ENCODE measurements at places on chromosomes 4 and X. TPM values are rescaled to one million over a fixed set of nuclear protein-coding genes. Genes with fewer than 3 reads are reported as not detected.

The SMIM43 gene
- 14.8 TPM for total RNA-seq

The MUC7 gene
- total RNA-seq = not detected

The MAGEA2B gene
- total RNA-seq = not detected

The TMPRSS11F gene
- total RNA-seq = not detected

The CXCL10 gene
- under 0.01 TPM for total RNA-seq

The TCEAL5 gene
- not detected for total RNA-seq

The ARHGAP10 gene
- 41.0 TPM for total RNA-seq

The TRAM1L1 gene
- total RNA-seq = 3.3 TPM

The NRK gene
- 0.47 TPM for total RNA-seq

The FAM241A gene
- total RNA-seq = 0.69 TPM

The FAM149A gene
- 5.7 TPM for total RNA-seq

The CENPE gene
- 0.52 TPM for total RNA-seq

The BBS7 gene
- total RNA-seq = 19.9 TPM

The ABCE1 gene
- 51.4 TPM for total RNA-seq

The MAGEB17 gene
- total RNA-seq = 0.09 TPM

The TMEM31 gene
- not detected for total RNA-seq

The GIMD1 gene
- total RNA-seq = not detected

The RPS6KA6 gene
- 3.9 TPM for total RNA-seq

The LRIT3 gene
- total RNA-seq = under 0.01 TPM

The BEX5 gene
- not detected for total RNA-seq

The KLHL13 gene
- 21.1 TPM for total RNA-seq

The ING2 gene
- total RNA-seq = 11.6 TPM

The RAB9B gene
- 1.1 TPM for total RNA-seq

The LCORL gene
- total RNA-seq = 6.7 TPM

The FRAS1 gene
- 0.26 TPM for total RNA-seq

The OTUD6A gene
- not detected for total RNA-seq

The ZNF81 gene
- total RNA-seq = 3.5 TPM

The FRMD7 gene
- total RNA-seq = under 0.01 TPM

The SSX4B gene
- not detected for total RNA-seq

The SLITRK2 gene
- not detected for total RNA-seq

The NHS gene
- 2.0 TPM for total RNA-seq

The CUL4B gene
- 32.2 TPM for total RNA-seq

The TAPT1 gene
- total RNA-seq = 8.8 TPM

The XAGE2 gene
- not detected for total RNA-seq

The MMRN1 gene
- total RNA-seq = 0.09 TPM

The ARHGAP6 gene
- 5.5 TPM for total RNA-seq

The GLUD2 gene
- total RNA-seq = 1.8 TPM

The SORCS2 gene
- 0.79 TPM for total RNA-seq

The CYLC1 gene
- total RNA-seq = not detected

The ENPP6 gene
- 0.17 TPM for total RNA-seq

The SH3D19 gene
- total RNA-seq = 34.0 TPM

The CXCL3 gene
- total RNA-seq = 0.86 TPM

The LINC00632 gene
- 2.4 TPM for total RNA-seq

The PFKFB1 gene
- 0.16 TPM for total RNA-seq

The DRD5 gene
- not detected for total RNA-seq

The USP17L17 gene
- total RNA-seq = not detected

The EXOSC9 gene
- 21.6 TPM for total RNA-seq

Data from bronchial smooth muscle cell (primary cell).